ENCODE measurements at places on chromosomes 16 and 17.

DNA sequence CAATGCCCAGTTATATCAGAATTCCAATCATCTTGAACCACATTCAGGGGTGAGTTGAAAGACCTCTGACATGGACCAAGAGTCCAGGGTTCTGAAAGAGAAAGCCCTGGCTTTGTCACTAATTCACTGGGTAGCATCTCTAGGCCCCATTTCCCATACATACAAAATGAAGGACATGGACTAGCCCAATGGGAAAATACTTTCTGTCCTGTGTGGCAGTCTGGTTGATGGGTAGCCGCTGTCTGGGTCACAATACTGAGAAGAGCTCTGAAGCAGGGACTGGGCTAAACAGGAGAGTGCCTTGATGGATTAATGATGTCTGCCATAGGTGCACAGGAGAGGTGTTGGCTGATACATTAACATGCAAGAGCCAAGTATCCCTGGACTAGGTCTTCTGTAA, 214.3 kb downstream of the RAB11FIP4 start:
- no peak for DNase-seq

DNA sequence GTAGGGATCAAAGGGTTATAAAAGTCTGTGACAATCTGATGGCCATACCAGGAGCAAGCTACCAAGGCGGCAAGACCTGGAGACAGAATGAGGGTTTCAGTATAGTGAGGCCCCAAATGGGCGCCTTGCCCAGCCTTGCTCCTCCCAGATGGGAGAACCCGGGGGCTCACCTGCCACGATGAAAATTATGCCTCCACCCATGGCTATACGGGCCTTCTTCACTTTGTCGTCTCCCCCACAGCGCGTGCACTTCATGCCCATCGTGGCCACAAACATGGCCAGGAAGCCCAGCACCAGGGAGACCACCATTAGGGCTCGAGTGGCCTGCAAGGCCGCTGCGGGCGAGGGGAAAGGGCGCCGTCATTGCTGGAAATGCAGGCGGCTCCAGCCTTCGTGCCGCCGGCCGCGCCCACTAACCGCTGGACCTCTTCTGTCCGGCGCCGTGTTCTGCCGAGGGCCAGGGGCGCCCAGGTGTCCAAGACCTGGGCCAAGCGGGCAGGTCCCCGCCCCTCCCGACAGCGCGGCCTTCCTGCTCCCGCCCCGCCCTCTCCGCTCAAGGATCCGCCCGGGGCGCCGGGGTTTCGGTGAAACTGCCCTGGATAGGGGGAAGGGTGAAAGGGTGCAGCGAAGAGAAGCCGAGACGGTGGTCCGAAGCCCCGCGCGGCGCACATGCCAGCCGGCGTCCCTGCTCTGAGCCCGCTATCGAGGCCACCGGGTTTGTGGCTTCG, 1.5 kb downstream of the CLDN7 start:
- DNase-seq: peak; percentile 29

DNA sequence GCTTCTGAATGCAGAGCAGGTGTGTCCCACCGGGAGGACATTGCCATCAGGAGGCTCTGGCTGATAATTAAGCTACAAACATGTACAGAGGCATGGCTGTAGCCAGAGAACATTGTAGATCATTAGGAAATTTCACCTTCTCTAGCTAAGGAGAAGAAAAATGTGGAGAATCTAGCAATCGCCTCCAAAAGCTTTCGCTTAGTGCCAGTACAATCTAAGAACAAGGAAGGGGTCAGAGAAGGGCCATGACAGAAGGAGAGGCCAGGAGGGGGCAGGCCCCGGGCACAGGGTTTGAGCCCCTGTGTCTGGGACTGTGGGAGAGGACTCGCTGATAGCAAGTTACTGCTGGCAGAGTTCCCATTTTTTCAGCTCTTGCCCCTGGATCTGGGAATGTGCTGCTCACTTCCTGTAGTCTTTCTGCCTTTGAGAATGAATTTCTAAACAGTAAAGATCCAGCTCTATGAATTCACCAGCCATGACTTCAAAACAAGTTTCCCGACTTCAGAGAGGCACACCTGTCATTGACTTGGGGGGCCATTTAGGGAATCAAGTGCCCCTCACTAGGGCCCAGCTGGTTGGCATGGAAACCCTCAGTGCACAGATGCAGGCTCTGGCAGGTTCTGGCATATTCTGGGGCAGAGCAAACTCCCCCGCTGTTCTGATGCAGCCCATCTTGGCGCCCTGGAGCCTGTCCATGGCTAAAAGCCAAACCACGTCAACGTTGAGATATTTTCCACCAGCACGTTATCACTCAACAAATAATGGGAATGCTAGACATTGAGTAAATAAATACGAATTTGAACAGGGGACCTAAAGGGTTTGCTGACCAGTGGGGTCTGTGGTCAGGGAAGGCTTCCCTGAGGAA, 59.5 kb upstream of the CACNG4 start:
- no peak for DNase-seq

DNA sequence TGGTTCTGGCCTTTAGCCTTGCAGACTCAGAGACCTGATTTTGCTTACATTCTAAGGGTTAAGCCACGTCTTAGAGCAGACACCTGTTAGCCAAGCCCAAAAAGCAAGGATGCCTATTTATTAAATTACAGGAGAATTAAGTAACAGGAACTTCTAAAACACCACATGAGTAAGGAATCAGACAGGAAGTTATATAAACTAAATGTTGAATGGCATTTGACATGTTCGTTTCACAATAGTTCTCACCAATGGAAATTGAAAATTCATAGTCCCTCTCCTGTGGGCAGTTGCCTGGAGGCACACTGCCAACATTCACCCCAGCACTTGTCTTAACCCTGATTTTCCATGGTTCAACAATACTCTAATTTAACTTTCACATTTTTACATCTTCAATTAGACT, 9.0 kb downstream of the KRTAP9-7 start:
- DNase-seq: no peak

DNA sequence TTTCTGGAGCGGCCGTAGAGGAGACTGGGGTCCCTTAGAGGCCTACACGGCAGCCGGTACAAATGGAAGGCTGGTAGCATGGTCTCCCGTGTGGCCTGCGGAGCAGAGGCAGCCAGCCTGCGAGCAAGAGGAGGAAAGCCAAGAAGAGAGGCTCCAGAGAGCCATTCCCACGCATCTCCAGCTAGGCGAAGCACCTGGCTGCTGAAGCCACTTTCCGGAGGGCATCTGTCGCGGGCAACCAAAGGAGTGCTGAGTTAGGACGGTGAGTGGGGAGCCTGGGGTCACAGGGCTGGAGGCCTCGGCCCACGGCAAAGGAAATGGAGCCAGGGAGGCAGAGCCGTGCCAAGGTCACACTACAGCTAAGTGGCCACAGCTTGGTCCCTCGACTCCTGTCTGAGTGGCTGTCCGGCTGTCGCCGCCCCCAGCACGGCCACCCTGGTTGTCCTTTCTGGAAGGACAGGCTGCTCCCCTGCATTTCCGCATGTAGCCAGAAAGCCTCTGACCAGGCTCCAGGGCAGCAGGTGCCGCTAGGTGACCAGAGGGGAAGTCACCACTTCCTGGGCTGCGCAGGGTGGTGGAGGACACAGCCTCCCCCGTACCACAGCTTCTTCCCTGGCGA, 33.7 kb downstream of the ENGASE start:
- DNase-seq: no peak

DNA sequence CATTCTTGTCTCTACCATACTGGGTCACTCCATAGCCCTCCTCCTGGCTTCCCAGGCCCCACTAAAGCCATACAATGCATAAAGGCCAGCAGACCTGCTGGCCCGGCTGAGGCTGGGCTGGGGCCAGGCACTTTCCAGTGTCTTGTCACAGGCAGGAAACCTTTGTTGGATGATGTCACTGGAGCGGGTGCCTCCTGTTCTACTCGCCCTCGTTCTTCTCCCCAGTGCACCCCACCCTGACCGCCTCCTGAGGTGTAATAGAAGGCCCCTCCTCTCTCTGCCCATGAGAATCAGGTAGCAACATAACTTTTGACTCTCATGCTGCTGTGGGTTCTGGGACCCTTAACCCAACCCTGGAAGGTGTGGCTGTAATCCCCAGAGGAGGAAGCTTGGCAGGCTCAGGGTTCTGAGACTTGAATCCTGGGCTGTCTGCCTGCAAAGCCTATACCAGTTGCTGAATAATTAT, 54.2 kb upstream of the IL34 start:
- no peak for DNase-seq

GRCh38 chr16:12257926-12258561, 281.5 kb downstream of the SNX29 start:
- DNase-seq: no peak

GRCh38 chr17:34146440-34147043, 108.5 kb upstream of the CCL2 start:
- DNase-seq: peak; percentile 11

GRCh38 chr17:44899074-44899782, at the start of gene EFTUD2:
TSS of gene EFTUD2 (minus strand) at chr17:44899445. CDS start at chr17:44894521, 4,924 bp downstream.
- DNase-seq: peak; percentile 86

DNA sequence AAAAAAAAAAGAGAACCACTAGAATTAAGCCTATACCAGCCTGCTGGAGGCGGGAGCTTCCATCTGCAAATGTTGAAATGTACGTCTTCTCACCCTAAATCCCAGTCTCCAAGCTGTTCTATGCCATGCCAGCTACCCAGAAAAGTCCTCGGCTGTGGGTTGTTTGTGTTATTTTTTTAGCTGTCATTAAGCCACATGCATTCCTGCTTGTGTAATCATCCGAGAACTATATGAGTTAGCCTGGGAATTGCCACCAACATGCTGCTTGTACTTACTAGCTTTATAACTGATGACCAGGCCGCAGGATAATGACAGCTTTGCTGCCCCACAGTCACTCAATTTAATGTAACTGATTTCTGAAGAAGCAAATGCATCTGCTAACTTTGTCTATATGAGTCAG, 313.9 kb upstream of the SALL1 start:
- DNase-seq: no peak

DNA sequence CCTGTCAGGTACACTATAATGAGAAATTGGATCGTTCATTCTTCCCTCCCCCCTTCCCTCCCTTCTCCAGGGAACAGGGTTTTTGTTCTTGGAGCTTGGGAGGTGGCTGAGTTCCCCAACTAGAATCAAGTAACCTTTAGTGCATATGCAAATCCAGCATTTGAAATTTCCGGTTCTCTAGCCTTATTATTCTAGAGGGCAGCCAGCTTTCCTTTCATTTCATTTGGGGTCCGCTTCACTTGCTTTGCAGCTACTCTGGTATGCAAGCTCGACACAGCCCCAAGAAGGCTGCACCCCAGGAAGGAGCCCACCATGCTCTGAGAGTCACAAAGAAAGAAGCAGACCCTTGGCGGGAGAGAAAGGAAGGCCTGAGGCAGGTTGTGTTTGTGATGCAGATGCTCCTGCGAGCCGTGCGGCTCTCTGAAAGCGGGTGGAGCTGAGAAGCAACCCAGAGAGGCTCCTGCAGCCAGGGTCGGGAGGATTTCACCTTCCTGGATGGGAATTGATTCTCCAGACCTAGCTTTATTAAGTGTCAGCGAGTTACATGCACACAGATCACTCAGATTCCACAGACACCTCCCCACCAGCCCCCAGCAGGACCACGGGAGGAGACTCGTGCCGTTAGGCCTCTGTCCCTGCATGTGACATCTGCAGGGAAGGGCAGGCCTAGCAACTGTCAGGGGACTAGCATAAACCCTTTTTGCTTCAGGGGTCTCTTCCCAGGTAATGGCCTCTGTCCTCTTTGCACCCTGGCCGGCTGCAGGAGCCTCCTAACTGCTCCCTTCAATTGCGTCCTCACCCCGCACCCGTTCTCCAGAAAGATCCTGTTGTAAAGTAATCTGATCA, 34.5 kb downstream of the PMM2 start:
- DNase-seq: no peak

DNA sequence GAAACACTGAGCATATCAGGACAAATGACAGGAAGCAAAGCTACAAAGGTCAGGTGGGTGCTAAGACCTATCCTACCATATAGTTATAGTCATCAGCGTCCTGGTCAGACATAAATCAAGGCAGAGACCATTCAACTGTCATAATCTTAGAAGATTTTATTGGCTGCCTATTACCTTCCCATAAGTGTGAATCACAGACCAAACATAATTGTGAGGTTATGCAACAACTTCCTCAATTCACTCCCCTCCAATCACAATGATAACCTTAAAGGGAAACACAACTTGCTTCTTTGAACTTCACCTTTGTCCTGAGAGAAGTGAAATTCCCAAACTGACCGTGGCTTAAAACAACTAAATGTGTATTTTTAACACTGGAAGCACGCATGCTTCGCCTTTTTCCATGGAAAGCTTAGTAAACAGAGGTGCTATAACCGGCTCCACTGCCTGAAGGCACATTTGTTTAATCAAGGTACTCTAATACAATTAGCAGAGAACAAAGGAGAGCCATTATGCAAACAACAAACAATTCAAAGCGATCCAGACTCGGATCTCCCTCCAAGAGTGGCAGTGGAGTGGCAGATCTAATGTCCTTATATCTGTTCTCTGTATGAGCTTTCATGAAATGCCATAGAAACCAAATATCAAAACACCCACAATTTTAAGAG, 84.9 kb downstream of the TMEM114 start:
- DNase-seq: no peak

DNA sequence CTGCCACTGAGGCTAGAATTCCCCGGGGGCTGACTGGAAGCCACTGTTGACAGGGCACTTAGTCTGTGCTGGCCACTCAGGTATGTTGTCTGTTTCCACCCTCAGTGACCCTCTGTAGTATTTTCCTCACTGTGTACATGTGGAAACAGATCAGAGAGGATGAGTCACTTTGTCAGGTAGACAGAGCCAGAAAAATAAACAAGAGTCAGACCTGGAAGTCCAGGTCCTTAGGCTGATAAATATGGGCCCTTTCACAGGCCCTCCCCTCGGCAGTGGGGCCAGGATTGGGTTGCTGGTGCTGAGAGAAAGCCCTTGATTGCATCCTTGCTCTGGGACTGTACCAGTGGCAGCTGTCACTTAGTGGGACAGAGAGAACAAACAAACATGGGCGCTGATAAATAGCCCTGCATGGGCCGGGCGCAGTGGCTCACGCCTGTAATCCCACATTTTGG, 21.3 kb downstream of the PGS1 start:
- DNase-seq: no peak

GRCh38 chr16:19860166-19861041, 24.2 kb downstream of the GPRC5B start:
- no peak for DNase-seq

- DNase-seq: peak; percentile 91
Measured at GRCh38 chr17:35587074-35587961, at the start of gene AP2B1. TSS of gene AP2B1 (plus strand) at chr17:35587322. CDS start at chr17:35594031, 6,709 bp downstream.

DNA sequence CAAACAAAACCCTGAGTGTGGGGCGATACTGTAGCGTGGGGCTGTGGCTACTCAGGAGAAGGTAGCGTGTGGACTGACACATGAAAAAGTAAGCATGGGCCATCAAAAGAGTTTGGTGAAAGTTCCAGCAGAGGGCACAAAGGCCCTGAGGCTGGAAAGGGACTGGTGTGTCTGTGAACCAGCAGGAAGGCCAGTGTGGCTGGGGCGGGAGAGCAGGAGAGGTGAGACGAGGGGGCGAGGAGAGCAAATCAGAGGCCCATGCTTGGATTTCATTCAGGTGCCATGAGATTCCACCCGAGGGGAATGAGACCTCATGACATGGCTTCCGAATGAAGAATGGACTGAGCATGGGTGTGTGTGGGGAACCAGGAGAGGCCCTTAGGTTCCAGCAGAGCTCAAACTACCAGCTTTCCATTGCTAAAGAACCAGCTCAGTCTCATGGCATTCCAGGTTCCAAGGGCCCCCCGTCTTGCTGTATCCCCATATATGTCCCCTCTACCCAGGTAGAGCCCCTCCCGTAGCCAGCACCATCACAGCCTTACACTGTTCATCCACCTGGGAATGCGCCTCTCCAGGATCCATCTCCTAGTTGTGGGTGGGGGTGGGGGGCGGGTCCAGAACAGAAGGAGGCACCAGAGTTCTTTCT, 31.1 kb downstream of the TRPV2 start:
- no peak for DNase-seq

- no peak for DNase-seq
Measured at GRCh38 chr16:75701361-75701760, at the start of gene DUXB. TSS of gene DUXB (minus strand) at chr16:75701461. CDS start at chr16:75701418, 43 bp downstream.

GRCh38 chr17:59845595-59846393, 46.9 kb downstream of the TUBD1 start:
- no peak for DNase-seq

Measured in stimulated activated CD8-positive, alpha-beta memory T cell treated with anti-CD3 and anti-CD28 coated beads, Interleukin-7, amount 100 ng/mL, for 4 hours (primary cell).